ENCODE measurements at places on chromosomes 5 and 9.

DNA sequence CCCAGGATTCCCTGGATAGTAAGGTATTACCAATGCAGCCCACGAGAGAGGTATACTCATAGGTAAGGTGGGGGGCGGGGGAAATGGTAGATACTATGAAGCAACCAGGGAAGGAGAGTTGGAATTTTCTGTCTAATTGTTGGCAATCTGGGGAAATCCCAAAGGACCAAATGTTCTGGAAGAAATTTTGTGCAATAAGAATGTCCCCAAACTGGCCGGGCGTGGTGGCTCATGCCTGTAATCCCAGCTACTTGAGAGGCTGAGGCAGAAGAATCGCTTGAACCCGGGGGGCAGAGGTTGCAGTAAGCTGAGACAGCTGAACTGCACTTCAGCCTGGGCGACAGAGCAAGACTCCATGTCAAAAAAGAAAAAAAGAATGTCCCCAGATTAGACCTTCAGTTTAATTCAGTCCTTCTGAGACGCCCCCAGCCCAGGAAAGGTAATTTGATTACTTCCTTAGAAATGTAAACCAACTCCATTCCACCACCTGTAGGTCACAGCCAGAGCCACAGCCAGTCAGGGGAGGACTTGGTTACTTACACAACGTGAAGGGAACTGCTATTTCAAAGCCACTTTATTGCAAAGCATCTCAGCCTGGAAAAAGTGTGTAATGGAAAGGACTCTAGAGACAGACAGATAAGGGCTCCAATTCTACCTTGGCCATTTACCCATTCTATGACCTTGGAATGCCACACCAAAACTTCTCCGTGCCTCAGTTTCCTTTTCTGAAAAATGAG lies 50.0 kb upstream of the KLF4 start:
- no peak for DNase-seq

GRCh38 chr5:88976914-88977313 lies 93.9 kb upstream of the MEF2C start:
- DNase-seq: no peak

DNA sequence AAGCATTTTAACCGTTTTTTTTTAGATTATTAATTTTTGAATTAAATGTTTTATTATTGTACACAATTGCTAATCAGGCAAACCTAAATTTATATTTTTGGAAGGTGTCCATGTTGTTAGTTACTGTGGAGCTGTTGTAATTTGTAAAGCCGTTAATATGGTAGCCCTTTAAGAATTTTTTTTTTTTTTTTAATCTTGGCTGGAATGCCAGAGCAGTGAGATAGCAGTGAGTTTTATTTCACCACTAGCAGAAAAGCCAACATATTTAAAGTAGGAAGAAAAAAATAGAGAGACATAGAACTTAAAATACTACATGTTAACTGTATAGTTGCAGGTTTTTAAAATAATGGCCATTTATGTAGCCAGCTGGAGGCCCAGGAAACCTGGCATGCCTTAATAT lies 35.3 kb upstream of the RNF20 start:
- DNase-seq: no peak

DNA sequence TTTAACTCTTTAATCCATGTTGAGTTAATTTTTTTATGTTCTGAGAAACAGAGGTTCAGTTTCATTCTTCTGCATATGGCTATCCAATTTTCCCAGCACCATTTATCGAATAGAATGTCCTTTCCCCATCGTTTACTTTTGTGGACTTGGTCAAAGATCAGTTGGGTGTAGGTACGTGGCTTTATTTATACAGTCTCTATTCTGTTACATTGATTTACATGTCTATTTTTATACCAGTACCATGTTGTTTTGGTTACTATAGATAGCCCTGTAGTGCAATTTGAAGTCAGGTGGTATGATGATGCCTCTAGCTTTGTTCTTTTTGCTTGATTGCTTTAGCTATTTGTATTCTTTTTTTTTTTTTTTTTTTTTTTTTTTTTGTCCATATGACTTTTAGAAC lies 462.0 kb downstream of the HTR1A start:
- DNase-seq: no peak

GRCh38 chr5:160470437-160471361 lies 49.0 kb downstream of the PTTG1 start:
- DNase-seq: peak; percentile 67

DNA sequence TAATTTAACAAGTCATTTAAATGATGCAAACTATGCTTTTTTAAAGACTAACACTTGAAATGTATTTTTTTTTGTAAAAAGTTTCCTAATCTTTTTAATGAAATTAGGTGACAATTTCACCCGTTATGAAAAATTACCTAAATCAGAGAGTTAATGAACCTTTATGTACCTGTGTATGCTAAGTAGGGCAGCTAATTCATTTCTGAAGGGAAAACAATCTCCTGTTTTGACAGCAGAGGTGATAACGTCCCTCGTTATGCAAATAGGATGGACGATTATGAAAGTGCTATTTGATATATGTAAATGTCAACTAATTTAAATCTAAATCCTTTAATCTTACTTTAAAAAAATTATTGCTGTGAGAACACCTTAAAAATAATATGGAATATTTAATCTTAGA lies 58.8 kb downstream of the MEF2C start:
- no peak for DNase-seq

DNA sequence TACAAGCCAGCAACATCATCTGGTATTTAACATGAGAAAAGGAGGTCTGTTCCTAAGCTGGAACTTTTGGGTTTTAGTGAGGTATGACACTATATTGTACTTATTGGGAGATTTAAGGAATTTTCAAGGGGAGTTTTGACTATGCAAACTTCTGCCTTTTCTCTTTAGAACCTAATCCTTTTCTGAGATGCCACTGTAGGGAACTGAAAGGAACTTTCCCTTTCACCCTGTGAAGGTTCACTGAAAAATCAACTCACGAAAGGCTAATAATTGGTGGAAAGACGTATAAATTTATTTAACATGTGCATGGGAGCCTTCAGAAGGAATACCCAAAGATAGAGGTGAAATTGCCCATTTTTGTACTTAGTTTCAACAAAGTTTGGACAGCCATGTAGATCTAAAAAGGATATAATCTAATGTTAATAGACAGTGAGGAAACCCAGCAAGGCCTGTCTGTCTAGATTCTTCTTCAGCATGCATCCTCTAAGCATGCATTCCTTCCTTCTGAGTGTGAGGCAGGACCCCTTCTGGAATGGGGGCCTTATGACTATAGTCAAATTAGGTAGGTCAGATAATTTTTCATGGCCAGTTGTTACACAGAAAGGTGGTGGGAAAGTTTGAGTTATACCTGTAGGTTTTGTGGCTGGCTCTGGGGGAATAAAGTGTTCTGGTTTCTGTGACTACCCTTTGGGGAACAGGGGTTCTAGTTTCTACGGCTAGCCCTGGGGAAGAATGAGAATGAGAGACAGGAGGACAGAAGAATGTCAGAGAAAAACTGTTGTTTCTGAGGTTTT lies 200.3 kb downstream of the C9orf152 start:
- no peak for DNase-seq

DNA sequence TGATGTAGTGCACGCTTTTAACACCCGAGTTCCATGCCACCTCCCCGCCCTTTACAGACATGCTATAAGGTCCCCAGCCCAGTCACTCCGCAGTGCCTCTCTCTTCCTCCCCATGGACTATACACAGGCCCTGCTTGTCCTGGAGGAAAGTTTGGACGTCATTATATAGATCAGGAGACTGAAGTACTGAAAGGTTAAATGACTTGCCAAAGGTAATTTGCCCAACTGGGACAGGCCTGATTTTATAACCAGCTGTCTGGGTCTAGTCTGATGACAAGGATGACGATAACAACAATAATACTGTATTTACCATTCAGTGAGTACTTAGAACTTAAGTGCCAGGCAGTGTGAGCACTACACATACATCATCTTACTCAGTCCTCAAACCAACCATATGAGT lies 33.1 kb downstream of the LVRN start:
- no peak for DNase-seq

DNA sequence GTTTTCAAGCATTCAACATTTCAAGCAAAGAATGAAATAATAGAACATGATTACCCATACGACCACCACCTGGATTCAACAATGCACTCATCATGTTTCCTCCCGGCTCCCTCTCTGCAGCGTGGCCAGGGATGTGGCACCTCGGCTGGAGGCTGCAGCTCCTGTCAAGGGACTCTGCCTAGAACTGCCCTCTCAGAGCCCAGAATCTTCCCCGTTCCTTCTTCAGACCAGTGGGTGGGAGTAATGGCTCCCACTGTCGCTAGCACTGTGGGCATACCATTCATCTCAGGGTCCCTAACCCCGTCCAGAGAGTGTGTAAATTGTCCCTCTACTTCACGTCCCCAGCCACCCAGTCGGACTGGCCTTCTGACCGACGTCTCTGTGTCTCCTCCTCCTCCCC lies 118.6 kb upstream of the COL5A1 start:
- DNase-seq: no peak

GRCh38 chr9:20659474-20659967 lies 24.5 kb upstream of the FOCAD start:
- DNase-seq: no peak

- no peak for DNase-seq
Observed at GRCh38 chr5:136225796-136226195, 32.8 kb upstream of the SMIM32 start.

DNA sequence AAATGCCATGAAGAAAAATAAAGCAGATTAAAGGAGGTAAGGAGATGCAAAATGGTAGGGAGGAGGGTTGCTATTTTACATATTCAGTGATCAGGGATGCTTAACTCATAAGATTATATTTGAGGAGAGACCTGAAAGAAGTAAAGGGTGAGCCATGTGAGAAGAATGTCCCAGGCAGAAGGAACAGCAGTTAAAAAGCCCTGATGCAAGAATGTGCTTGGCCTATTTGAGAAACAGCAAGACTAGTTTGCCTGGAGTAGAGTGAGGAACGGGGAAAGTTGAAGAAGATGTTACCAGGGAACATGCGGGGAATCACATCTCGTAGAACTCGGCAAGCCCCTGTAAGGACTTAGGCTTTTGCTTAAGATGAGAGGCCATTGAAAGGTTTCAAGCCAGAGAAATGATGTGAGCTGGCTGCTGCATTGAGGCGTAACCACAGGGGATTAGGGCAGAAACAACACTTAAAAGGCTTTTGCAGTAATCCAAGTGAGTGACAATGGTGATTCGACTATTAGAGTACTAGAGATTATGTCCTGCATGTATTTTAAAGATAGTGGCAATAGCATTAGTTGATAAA lies 198.7 kb downstream of the VPS13A start:
- no peak for DNase-seq

DNA sequence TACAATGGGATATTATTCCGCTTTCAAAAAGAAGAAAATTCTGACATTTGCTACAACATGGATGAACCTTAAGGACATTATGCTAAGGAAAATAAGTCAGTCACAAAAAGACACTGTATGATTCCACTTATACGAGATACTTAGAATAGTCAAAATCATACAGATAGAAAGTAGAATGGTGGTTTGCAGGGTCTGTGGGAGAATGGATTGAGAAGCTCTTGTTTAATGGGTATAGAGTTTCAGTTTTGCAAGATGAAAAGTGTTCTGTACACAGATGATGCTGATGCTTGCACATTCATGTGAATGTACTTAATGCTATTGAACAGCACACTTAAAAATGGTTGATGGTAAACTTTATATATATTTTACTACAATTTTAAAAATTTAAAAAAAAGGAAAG lies 2050.7 kb upstream of the WWC1 start:
- DNase-seq: no peak

DNA sequence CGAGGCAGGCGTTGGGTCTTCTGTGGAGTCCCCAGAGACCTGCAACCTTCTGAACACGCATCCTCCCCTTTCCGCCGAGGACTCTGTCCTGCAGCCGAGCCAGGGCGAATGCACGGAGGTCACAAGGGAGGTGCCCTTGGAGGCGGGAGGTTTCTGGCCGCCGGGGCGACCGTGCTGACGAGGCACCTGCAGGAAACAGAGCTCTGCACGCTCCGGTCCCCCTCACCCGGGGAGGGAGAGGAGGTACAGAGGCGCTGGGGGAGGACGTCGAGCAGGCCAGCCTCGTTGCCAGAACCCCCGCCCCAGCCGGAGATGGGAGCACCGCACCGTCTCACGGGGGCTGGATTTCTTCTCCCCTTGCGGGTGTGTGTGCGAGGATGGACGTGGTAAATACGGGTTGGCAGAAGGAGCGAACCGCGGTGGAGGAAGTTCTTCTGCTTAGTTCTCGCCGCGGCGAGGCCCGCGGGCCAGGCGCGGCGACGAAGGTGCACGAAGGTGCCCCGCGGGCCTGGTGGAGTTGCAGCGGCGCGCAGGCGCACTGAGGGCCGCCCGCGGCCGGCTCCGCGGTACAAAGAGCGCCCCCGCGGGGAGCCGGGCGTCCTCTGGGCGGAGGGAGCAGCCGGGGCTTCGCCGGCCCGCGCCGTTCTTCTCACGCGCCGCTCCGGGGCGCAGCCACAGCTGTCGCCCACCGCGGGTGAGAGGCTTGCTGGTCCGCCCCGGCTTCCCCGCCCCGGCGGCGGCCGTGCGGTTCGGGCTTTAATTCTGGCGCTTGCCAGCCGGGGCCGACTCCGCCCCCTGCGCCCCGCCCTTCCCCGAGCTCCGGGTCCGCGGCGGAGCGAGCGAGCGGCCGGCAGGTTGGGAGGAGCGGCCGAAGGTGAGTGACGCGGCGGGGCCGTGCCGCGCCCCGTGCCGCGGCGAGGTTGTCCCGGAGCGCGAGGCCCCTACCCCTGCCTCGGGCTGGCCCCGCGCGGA lies 289.5 kb downstream of the DOCK8 start:
- DNase-seq: peak; percentile 90

DNA sequence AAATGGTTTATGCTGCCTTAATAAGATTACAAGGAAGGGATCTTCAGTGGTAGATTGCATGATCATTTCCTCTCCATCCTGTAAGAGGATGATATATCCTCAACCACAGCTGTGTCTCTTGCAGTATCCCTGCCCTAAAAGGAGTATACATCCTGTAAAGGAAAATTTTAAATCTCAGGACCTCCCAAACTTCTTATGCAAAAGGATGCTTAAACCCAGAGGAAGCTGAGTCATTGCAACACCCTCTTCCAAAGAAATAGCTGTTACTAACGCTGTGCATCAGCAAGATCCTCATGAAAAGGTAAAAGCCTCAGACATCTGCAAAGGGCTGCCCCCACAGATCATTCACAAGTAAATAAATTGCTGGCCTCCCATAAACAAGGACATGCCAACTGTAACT lies 599.0 kb downstream of the PRELID2 start:
- DNase-seq: no peak

DNA sequence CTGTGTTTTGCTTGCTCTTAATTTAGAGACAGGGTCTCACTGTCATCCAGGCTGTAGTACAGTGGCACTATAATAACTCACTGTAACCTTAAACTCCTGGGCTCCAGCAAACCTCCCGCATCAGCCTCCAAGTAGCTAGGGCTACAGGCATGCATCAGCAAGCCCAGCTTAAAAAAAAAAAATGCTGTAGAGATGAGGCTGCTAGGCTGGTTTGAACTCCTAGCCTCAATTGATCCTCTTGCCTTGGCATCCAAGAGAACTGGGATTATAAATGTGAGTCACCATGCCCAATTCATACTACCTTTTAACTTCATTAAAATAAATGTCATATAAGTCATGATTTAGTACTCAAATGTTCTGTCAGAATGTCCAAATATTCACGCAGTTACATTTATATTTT lies 2195.7 kb upstream of the C9orf72 start:
- no peak for DNase-seq

GRCh38 chr9:71191708-71192107 lies 70.3 kb upstream of the TRPM3 start:
- no peak for DNase-seq

GRCh38 chr9:95574866-95575553 lies 58.2 kb upstream of the PTCH1 start:
- no peak for DNase-seq
